Stimulated activated CD4-positive, alpha-beta T cell treated with anti-CD3 and anti-CD28 coated beads, Interleukin-4, amount 100 ng/mL, for 1 hour (primary cell): ENCODE measurements at places on chromosomes 3 and 15.
A peak's percentile ranks its signal among the peaks of the same experiment; 100 is the strongest.

DNA sequence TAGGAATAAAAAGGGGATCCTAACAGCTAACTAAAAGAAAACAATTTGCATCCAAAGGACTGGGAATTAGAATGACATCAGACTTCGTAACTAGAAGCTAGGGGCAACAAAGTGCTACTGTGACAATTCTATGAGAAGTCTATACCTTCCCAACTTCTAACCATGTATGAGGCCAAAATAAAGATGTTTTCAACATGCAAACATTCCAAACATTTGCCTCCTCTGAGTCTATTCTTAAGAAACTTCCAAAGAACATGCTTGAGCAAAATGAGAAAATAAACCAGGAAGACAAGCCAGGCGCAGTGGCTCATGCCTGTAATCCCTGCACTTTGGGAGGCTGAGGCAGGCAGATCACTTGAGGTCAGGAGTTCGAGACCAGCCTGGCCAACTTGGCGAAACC is 13.1 kb upstream of the RNF7 start:
- no peak for DNase-seq

DNA sequence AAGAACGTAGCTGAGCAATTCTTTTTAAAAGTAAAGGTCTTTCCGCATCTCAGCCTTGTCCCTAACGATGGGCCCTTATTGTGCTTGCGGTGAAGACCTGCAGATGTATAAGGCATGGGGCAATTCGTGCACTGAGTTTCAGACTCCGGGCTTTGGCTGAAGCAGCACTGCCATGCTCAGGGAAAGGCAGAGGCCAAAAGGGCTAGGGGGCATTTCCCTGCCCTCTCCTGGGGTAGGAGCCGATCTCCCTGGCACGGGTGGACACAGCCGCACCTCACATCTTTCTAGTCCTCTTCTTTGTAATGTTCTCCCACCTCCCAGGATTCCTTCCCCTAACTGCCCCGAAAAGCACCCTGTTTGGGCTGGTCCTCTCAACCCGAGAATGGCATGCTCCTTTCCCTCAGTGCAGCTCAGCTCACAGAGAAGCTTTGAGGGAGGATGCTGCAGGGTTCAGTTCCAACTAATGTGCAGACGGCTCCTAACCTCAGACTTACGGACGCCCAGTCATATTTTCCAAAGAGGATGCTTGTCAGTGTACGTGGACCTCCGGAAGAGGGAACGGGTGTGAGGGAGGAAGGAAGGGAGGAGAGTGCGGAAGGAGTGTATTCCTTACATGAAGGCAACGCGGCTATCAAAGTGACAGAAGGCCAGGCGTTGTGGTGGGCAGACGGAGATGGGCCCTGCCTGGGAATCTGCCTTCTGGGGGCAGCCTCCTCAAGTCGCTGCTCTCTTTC is 61.2 kb downstream of the SYNM start:
- no peak for DNase-seq

GRCh38 chr3:194736277-194736895 is 50.7 kb downstream of the FAM43A start:
- DNase-seq, result no peak

DNA sequence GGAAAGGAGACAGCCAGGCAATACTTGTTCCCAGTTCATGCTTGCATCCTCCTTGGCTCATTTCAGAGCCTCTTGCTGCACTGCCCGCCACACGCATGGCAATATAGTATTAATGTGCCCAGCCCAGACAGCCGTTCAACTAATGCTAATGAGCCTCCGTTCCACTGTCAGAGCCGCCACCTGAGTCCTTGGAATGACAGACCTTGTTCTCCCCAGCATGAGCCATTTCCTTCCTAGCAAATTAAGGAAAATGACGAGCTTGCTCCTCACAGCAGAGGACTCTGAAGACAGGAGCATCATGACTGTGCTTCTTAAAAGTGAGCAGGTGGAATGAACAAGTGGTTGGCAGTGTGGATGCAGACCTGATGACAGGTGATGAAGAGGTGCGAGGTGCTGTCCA is 10.8 kb upstream of the LRRC15 start:
- DNase-seq, result no peak

- DNase-seq, result peak; percentile 21
Observed at GRCh38 chr15:41483115-41483514, 10.6 kb upstream of the ITPKA start.

DNA sequence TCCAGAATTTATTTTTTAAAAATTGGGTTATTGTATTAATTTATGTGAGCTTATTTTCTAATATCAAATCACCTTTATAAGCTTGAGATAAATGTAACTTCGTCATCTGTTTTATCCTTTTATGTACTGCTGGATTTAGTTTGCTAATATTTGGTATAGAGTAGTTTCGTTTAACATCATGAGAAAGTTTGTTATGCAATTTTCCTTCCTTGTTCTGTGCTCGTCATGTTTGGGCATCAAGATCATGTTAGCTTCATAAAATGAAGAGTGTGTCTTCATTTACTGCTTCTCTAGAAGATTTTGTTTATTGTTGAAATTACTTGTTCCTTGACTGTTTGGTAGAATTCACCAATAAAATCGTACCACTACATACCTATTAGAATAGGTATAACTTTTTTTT is 262.1 kb upstream of the SATB1 start:
- DNase-seq, result no peak

GRCh38 chr3:194067949-194068362 is 68.0 kb upstream of the HES1 start:
- no peak for DNase-seq

DNA sequence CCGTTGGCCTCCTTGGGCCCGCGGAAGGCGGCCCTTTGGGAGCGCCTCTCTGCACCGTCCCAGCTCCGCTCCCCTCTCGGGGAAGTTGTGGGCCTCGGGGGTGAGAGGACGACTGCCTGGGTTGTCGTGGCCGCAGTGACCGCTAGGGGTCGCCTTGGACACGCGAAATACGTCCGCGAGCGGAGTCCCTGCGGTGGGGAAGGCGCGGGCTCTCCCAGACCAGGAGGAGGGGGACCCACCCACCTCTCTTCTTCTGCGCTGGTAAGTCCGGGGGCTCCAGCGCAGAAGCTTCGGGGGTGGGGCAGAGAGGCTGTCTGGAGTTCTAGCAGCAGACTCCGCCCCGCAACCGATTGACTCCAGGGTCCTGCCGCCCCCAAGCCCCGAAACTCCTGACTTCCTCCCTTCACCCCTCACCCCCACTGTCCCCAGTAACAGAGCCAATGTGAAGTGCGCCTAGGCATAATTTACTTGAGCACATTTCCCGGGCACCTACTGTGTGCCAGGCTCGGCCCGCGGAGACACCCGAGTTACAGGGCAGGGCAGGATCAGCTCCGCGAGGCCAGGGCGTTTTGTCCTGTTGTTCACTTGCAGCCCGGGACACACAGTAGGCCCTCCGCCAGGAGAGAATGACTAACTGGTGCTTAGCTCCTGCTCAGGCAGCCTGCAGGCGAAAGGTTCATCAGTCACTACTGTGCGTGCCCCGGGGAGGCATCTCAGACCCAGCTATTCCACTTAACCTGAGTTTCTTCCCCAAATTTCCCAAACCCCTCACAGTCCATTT is 32.8 kb downstream of the DNASE1L3 start:
- peak; percentile 91 for DNase-seq

DNA sequence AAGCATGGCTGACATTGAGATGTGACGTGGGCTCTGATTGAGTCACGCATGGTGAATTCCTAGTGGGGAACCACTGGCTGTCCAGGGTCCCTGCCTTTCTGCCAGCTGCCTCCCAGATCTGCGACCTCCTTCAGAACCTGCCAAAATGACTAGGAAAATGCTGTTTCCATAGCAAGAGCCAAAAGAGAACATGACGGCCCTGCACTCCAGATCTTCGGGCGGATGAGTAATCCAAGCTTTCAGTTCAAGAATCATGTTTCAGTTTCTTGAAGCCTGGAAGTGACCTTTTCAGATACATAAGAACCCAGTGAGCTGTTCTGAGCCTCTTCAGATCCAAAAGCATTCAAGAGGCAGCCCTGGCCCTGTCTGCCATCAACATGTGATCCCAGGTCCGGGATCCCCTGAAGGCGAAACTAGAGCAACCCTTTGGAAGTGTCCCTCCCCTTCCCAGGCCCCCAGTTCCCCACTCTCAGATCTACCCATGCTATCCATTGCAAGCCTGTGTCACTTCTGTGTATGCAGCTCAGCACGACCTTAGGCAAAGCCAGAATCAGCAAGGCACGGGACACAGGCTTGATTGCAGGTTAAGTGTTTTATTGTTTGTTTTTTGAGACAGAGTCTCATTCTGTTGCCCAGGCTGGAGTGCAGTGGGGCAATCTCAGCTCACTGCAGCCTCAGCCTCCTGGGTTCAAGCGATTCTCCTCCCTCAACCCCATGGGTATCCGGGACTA is 19.7 kb downstream of the ANKRD63 start:
- DNase-seq, result no peak

DNA sequence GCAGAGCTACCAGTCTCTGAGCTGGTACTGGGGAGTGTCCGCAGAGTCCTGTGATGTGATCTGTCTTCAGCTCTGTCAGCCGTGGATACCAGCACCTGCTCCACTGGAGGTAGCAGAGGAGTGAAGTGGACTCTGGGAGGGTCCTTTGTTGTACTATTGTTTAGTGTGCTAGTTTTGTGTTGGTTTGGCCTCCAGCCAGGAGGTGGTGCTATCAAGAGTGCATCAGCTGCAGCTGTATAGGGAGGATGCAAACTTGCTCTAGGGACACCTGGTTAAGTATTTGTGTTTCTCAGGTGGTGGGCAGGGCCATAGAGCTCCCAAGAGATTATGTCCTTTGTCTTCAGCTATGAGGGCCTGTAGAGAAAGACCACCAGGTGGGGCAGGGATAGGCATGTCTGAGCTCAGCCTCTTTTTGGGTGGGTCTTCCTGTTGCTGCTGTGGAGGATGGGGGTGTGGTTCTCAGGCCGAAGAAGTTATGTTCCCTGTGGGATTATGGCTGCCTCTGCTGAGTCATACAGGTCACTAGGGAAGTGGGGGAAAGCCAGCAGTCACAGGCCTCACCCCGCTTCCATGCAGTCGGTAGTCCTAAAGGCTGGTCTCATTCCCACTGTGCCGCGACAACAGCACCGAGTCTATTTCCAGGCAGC is 443.2 kb upstream of the TBL1XR1 start:
- no peak for DNase-seq

DNA sequence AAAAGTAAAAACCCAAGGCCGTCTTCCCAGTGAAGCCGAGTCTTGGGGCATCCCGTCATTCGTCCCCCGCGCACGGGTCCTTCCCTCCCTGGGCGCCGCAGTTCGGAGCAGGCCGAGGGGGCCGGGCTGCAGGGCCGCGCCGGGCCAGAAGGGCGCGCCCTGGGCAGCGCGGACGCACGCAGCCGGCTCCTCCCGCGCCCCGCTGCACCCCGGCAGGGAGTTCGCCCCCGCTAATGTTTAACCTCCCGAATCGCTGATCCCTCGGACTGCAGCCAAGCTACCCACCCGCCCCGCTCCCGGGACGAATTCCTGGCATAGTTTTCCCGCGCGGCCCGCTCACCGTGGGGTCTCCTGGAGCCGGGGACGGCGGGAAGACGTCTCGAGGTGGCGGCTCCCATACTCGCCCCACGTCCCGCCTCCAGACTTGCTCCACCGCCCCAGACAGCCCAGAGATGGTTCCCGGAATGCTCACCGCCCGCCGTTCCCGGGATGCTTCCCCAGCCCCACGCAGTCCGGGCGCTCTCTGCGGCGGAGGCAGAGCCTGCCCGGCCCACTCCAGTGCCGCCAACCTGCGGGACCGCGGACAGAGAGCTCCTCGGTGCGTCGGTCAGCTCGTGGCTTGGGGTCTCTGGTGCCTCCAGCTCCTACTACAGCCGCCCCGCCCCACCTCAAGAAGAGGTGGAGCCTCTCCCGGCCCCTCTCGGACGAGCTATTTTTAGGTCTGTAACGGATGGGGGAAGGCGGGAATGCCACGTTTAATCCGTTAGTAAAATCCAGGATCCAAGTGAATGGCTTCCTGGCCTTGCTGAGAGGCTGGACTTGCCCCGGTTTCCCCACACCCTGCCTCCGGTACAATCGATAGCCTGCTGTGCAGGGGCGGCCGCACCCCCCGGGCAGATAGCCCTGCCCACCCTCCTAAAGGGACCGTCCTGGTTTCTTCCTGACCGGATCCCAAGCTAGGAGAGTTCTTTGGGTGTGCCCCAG is at the start of gene DZIP1L:
Gene DZIP1L, minus strand, starts transcription at position 621 of the 984 bp plus-strand sequence. CDS start 11,637 bp downstream, outside the sequence.
- DNase-seq, result peak; percentile 26

DNA sequence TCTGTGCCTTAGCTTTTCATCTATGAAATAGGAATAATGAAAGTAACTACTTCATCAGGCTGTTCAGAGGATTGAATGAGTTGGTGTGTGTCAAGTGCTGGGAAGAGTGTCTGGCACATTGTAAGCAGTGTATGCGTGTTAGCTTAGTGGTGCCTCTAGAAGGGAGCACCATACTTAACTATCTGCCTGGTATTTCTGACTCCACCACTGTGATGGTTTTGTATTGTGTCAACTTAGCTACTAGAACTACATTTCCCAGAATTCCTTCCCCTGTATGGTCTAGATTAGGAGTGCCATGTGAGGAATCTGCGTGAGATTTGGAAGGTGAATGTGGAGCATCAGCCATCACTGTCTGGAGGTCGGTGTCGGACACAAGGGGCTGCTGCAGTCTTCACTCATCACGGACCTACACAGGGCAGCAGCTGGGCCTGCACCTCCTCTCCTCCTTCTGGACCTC is 115.4 kb upstream of the GALNT15 start:
- DNase-seq, result no peak

DNA sequence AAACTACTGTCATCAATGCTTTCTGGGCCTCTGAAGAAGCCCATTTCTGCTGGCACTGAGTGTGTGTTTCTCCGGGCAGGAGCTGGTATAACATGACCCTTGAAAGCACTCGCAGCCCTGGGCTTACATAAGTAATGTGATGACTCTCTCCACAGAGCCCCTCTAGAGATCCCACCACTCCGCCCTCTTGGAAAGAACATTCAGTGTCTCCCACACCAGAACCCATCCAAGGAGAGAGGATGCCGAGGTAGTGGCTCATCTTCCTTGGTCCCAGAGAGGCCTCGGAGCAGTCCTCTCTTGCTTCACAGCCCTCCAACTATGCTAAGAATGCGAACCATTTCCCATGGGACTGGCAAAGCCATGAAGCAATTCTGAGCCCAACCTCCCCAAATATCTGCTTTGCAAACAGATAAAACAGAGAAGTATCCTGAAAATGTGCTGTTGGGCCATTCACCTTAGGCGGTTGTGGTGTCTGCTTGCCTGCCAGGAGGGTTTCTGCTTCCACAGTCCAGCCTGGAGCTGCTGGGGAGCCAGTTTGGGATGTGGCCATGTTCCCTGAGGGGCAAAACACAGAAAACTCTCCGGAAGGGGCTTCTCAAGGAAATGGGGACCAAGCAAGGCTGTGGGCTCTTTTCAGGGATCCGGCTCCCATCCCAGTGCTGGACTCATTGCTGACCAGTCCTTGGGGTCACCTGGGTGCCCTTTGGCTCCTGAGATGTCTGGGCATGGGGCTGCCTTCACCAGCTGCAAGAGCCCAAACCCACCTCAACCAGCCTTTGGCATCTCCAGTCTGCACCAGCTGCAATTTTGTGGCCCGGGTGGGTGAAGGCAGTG is 47.3 kb downstream of the AMOTL2 start:
- DNase-seq, result no peak

- DNase-seq, result no peak
Observed at GRCh38 chr3:177206936-177207335, 9.7 kb upstream of the TBL1XR1 start.

- no peak for DNase-seq
Observed at GRCh38 chr3:60742606-60743145, 508.6 kb downstream of the FHIT start.

GRCh38 chr3:41881233-41881821 is 80.6 kb downstream of the ULK4 start:
- DNase-seq, result no peak
